ENCODE measurements at places on chromosomes 6 and 20.

DNA sequence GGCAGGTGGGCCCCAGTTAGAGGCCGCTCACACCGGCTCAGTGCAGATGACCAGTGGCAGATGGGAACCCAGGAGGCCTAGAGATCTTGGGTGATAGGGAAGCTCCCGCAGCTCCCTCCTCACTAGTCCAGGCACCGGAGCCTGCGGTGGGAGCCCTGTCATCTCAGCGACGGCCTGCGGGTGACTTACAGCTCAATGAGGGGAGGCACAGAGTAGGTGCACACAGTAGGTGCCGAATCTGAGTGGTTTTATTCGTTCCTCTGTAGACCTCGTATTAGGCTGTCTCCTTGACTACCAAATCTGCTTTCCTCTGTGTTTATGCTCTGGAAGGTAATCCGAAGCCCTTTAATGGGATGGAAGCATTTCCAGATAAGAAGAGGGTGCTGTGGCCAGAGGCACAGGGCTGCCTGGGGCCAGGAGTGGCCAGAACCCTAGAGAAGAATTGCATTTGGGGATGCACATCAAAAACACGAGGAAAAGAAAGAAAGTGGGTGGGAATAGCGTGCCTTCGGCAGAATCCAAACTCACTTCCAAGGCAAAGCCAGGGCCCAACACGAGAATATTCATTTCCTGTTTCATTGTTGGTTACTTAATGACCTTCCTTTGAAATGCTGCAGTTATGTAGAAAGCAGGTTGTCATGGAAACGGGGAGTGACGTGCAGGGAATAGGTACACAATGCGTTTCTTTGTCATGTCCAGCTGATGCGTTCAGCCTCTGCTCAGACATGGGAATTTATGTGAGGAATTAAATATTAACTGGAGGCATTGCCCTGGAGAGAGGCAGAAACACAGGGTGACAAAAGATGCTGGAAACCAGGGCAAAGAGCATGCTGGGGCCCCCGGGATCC lies 24.7 kb downstream of the MYT1 start:
- DNase-seq: no peak

- DNase-seq: no peak
Measured at GRCh38 chr6:105940990-105941389, 145.1 kb upstream of the PRDM1 start.

GRCh38 chr20:37366743-37367142 lies 20.8 kb downstream of the SRC start:
- DNase-seq: no peak

GRCh38 chr6:71345476-71346333 lies 57.1 kb downstream of the OGFRL1 start:
- DNase-seq: no peak

- no peak for DNase-seq
Measured at GRCh38 chr20:43681468-43681942, 14.6 kb downstream of the MYBL2 start.

DNA sequence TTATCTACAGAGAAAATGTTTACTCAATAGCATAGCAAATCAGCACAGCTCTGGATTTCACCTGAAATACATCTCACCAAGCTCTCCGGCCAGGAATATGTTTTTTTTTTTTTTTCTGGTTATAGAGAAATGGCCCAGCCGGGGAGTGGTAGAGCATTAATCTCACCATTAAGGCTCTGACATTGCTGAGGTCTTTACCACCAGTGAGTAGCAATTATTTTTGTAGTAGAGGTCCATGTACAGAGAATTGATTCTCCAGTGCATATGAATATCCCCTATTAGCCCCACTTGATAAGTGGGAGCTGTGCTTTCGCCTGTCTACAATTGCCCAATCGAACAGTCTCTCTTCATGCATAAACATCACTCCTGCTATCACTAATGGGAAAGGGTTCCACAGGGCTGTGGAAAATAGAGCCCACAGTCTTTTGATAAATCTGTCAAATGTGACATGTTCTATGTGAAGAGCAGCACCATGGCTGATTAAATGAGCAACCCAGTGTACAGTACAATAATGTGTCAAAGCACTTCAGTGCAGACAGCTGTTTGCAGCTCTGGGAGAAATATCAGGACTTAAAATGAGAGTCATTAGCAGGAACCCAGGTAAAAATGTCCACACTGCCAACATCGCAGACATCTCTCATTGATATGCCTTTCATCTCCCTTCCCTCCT lies 227.1 kb upstream of the ID4 start:
- DNase-seq: no peak

GRCh38 chr6:11828262-11828870 lies 49.8 kb upstream of the ADTRP start:
- no peak for DNase-seq

- peak; percentile 53 for DNase-seq
Measured at GRCh38 chr6:36962874-36963273, 8.3 kb downstream of the PI16 start.

- DNase-seq: no peak
Measured at GRCh38 chr20:62376112-62377063, 9.3 kb upstream of the LAMA5 start.

DNA sequence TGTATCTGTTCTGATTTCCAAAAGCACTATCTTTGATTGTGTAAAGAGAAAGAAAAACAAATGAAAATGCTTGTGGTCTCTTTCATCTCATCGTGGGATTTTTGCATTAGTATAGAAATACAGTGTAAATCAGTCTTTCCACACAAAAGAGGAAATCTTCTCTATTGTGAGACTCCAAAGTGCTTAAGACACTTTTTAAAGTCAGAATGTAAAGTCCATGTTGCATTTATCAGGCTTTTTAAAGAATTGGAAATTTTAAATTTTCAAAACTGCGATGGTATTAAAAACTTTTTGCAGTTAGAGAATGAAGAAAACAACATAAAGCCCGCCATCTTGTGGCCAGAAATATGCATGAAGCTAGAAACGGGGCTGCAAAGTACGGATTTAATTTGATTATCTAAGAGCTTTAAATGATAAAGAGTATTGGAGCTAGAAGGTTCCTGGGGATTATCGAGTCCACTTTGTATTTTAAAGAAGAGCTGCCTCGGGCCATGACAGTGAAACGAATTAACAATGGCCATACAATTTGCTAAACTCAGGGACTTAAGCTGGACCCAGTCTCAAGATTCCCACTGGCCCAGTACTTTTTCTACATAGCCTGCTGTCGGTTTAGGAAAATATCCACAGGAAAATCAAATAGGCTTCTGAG lies 339.6 kb downstream of the ARHGAP18 start:
- peak; percentile 11 for DNase-seq

DNA sequence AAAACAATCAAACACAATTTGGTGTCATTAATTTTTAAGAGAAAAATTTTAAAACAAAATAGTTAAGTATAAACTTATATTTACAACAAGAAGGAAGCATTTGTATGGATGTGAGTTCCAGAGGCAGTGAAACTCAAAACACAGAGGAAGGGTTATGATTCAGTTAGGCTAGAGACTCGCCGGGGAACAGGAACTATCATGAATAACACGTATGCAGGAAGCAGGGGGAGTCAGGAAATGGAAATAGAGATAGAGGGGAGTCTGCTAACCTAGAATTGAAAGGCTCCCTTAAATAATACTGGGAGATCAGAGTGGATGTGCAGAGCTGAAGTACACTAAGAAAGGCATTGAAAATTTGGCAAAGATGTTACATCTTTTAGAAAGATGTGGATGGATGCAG lies 14.2 kb upstream of the HLA-DRB1 start:
- no peak for DNase-seq

GRCh38 chr6:143368426-143368825 lies 82.1 kb downstream of the ADAT2 start:
- DNase-seq: no peak

- no peak for DNase-seq
Measured at GRCh38 chr6:131782764-131783163, 25.1 kb upstream of the ENPP1 start.

DNA sequence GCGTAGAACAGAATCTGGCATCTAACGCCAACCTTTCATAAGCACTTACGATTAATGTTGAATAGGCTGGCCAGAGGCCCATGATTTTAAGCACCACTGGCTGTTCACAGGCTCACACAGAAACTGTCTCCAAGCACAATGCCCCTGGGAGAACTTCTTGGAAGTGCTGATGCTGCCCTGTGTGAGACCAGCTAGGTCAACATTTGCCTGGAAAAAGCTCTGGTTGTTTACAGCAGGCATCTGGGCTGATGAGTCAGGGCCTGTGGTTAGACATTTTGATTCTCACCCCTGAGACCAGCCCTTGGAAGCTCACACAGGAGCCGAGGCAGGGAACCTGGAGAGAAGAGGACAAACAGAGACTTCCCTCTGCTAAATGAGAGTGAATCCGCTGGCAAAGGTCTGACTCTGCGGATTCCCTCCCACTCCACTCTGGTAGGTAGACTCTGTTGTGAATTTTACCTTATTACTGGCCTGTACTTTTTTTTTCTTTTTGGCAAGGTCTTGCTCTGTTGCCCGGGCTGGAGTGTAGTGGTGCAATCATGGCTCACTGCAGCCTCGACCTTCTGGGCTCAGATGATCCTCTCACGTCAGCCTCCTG lies 6.8 kb upstream of the SULF2 start:
- DNase-seq: no peak

All from stimulated activated CD4-positive, alpha-beta T cell treated with anti-CD3 and anti-CD28 coated beads, Interleukin-1b, Interleukin-23, amount 100 ng/mL, for 4 hours (primary cell).